ENCODE measurements at places on chromosomes 1 and 21.

GRCh38 chr1:163337631-163338030 is 15.9 kb downstream of the NUF2 start:
- DNase-seq, result peak; percentile 44

GRCh38 chr1:116544588-116545358 is 26.1 kb downstream of the CD58 start:
- DNase-seq, result no peak

DNA sequence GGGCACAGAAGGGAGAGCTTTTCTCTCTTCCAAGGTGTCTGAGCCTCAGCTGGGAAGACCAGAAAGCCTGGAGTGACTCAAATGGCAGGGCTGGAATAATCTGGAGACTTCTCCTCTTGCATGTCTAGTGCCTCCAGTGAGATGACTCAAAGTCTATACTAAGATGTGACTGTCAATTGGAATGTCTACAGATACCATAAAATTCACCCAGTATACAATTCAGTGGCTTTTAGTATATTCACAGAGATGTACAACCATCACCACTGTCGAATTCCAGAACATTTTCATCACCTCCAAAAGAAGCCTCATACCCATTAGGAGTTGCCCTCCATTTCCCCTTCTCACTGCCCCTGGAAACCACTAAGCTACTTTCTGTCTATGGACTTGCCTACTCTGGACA is 47.9 kb upstream of the CNN3 start:
- peak; percentile 62 for DNase-seq

DNA sequence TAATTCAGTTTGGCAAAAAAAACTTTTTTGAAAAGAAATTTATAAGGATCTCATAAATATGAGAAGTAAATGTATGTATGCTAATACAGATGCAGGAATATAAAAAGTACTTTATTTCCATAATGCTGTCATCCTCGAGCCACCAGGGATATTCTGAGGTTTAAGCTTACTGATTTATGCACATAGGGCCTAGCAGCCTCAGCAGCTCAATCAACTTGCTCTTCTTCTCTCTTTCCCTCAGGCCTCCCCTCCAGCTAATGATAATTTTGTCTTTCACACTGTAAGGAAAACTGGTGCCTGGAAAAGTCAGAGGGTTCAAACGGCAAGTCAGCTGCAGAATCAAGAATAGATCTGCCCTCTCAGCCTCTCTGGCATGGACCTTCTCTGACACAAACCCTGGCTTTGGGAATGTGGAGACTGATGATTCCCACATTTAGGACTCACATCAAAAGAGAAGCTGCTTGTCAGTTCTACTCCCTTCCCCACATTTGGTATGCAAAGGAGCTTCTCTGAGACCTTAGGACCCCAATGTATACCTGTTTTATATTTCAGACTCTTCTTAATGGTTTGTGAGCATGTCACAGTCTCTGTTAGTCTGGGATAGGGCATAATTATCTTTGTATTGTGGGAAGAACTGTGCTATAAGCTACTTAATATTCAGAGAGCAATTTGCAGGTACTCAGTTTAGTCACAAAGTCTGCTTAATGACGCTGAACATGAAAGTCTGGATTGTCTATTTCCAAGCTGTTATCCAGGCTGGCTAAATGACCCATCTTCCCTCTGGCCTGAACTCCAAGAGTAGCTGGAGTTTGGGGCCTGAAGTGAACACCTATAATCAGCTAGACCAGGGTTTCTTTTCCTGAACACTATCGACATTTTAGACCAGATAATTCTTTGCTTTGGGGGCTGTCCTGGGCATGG is 52.1 kb upstream of the DIPK1A start:
- no peak for DNase-seq

- DNase-seq, result no peak
Observed at GRCh38 chr1:67166196-67166595, at the start of gene IL23R. TSS of gene IL23R (plus strand) at chr1:67166454. CDS start at chr1:67168121, 1,667 bp downstream.

DNA sequence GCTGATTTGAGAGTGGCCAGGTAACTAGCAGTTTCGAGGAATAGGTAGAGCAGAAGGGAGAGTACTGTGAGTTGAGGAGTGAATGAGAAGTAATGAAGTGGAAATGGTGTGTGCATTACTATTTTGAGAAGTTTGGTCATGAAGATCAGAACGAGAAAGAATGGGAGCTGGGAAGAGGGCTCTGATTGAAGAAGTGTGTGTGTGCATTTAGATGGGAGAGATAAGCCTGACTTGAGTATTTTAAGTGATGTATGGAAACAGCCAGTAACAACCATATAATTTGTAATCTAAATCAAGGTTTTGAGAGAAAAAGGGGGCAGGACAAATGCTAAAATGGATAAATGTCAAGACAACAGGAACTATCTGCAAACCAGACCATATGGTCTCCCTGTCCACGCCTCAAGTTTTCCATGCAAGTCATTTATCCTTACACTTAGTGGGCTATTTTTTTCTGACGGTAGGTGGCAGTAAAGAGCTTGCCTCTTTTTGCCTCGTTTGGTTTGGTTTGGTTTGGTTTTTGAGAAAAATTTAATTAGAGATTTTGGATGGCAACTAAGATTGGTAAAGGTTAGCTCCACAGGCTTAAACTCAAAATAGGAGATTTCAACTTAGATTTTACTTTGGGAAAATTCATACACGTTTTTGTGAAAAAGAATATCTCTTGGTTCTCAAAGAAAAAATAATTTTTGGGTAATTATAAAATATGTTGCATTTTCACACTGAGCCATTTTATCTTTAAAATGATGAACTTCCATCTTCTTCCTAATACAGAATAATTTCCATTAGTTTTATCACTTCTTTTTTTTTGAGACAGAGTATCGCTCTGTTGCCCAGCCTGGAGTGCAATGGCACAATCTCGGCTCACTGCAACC is 9.5 kb upstream of the B3GALNT2 start:
- DNase-seq, result no peak
